Anterior cingulate cortex (tissue), 58 donors: ENCODE measurements at places on chromosomes 4 and X.
A peak's percentile ranks its signal among the peaks of the same experiment; 100 is the strongest.

DNA sequence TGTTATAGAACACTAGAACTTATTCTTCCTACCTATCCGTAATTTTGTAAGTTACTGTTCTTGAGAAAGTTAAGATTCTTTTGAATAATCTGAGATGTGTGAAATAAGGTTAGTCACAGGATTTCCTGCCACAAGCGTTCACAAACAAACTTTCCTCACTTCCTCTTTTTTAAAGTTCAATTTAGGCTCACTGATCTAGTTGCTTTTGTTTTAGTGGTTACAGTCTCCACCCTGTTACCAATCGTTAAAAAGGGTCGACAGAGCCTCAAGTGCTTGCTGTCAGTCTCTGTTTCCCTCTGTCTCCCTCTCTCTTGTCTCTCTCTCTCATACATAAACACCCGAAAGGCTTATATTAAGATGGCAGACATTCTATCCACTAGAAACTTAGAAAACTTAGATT is 35.9 kb upstream of the STK26 start:
- no peak for DNase-seq

GRCh38 chr4:148235809-148236208 is 206.4 kb downstream of the NR3C2 start:
- DNase-seq, result no peak

DNA sequence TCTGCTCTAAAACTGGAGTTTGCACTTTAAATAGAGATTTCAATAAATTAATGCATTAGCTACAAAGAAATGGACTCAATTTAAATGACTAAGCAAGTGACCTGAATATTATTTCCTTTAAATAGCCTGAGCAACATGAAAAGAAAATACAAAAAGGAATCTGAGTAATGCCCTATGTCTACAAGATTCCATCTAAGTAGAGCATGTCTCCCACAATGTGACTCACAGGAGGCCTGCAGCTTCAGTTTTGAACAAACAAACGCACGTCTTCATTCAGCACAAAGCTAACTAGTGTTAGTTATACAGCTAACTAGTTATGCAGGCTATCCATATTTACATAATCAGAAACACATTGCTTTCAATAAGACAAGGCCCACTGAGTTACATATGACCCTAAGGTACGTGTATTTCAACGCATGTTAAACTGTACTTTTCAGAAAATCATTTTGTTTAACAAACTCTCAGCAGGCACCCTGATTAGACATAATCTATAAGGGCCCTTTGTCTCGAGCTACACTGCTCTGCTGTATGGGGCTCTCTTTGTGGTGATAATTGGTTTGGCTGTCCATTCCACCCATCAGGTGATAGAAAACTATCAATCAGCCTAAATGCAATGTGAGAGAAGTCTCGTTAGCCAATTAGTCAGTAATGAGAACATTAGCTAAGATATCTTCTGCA is 116.5 kb downstream of the MAML3 start:
- DNase-seq, result no peak

GRCh38 chr4:1410491-1411325 is 4.5 kb upstream of the NKX1-1 start:
- no peak for DNase-seq

DNA sequence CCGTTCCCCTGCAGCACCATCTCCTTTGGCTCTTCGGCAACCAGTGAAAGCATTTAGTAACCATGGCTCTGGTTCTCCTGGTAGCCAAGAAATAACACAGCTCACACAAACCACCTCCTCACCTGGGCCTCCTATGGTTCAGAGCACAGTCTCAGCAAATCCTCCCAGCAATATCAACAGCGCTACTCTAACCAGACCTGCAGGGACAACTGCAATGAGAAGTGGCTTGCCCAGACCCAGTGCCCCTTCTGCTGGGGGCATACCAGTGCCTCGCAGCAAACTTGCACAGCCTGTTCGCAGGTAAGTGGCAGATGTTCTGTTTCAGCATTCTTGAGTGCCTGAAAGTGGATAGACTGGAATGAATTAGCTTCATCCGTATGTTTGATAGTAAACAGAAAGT is 63.0 kb upstream of the SLC10A4 start:
- DNase-seq, result no peak

- no peak for DNase-seq
These were observed 44.6 kb upstream of the GYPA start for GRCh38 chr4:144185086-144185485.

DNA sequence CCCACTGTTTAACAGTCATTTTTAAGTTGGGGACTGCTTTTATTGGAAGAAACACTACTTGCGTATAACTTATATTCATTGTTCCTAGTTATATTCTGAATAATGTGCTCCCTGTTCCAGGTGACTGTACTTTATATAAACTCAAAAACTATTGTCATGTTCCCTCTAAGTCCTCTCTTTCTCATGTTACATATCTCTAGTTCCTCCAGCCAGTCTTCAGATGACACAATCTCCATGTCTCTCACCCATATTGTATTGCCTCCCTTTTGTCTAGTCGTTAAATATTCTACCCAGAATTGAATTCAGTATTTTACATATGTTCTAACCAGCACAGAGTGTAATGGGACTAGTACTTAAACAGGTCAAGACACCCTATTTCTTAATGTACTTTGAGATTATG is 5.3 kb downstream of the VAMP7 start:
- no peak for DNase-seq

DNA sequence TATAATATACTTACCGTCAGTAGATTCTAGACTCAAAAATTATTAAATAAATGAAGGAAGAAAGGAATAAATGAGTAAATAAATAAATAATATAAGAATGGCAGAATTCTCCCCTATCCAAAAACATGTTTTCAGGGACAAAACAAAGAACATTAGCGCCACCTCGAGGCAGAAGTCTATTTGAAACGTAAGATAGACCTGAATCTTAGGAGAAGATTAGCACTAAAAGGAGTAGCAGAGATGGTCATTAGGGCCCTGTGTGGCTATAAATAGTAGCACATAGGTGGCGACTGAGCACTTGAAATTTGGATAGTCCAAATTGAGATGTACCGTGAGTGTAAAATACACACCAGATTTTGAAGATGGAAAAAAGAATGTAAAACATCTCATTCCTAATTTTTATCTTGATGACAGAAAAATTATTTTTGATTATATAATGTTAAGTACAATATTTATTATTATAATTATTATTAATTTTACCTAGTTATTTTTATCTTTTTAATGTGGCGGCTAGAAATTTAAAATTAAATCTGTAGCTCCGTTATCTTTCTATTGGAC is 24.3 kb upstream of the SRD5A3 start:
- DNase-seq, result peak; percentile 16

DNA sequence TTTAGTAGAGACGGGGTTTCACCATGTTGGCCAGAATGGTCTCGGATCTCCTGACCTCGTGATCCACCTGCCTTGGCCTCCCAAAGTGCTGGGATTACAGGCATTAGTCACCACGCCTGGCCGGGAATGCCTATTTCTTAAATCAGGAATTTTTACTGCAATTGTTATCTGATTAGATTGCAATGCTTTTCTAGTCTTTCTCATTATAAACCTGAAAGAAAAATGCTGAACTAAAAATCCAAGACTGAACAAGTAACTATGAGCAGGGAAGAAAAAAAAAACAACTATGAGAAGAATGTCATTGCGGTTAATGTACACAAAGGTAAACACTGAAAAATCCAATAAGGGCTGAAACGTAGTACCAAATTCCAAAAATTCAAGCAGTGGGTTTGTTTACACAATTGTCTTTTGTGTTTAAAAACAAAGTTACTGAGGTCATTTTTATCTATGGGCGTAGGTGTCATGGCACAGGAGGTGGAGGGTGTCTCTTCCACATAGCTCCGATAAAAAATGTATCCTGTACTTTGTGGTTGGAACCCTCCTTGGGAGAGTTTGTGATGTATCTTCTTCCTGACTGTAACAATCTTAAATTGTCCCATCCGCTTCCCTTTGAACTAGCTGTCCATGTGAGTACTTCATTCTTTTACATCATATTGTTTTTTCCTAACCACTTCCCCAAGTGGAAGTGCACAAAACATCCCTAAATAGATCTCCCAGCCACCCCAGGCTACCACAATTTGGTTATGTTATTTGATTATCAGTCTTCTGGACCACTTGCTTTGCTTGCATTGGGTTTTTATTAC is 11.1 kb upstream of the TMEM156 start:
- no peak for DNase-seq

DNA sequence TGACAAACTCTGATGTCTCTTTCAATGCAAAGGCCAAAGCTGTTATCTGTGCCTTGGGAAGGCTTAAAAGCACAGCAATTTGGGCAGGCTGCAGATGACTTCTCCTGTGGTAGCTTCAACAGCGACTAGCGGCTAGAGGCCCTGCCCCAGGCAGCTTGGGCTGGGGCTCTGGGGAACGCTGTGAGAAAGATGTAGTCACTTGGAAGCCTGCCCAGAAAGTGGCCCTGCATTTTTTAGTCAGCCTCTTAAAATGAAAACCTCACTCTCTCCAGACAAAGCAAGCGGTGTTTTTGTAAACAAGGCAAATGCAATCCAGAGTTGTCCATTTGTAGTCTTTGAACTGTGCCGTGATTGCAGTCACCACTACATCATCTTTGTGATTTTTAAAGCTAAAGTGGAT is 27.5 kb downstream of the PCYT1B start:
- no peak for DNase-seq
